Right forelimb (tissue), 1 donor: ENCODE measurements at places on chromosomes 6 and 20.

DNA sequence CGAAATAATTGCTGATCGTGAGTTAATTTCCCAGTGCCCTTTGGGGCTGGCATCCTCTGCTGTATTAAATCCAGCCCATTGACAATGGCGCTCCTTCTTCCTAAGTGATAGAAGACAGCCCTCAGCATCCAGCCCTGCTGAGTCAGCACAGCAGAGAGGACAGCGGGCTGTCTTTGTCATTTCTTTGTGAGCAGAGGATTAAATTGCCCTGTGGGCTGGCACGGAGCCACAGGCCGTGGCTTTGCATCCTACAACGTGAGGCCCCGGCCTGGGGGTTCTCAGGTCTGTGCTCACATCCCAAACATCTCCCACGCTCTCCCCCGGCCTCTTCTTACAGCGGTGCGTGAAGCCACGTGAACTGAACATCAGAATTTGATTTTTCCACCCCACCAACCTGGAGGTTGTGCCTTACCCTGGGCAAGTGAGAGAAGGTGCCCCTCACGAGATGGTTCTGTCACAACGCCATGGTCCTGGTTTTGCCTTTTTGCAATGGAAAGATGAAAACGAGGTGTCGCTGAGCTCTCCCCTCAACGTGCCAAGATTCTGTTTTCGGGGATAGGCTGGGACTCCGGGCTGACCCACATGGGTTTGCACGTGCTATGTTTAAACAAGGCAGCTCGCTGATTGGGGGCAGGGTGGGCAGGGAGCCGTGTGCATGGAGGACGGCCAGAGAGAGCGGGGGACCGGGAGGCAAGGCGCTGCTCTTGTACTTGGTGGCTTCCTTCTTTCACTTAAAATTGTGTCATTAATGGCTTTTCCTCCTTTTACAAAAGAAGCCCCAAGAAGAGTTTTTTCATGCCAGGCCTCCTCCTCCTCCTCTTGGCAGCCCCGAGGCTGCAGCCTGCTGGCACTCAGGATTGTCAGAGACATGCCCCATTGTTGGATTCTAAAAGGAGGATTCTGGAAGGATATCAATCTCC is 19.5 kb downstream of the CDH4 start:
- no peak for DNase-seq

DNA sequence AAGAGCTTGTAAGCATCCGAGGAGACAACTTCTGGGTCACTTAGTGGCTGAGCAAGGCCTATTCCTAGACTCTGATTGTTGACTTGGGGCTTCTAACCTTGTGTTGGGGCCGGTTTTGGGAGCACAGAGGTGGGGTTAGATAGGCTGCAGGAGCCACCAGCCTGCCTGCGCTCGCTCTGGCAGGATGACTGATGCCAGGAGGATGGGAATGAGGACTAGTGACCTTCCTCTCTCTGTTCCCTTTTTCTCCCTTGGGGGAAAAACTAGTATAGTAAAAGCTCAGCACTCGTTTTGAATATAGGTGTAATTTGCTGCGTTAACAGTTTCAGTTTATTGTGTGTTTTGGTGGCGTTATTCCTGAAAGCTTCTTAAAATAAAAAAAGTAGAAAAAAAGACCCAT is 141.5 kb downstream of the ARID1B start:
- DNase-seq = no peak

- DNase-seq = no peak
Measured at GRCh38 chr6:83879746-83880145, 20.3 kb downstream of the CYB5R4 start.

DNA sequence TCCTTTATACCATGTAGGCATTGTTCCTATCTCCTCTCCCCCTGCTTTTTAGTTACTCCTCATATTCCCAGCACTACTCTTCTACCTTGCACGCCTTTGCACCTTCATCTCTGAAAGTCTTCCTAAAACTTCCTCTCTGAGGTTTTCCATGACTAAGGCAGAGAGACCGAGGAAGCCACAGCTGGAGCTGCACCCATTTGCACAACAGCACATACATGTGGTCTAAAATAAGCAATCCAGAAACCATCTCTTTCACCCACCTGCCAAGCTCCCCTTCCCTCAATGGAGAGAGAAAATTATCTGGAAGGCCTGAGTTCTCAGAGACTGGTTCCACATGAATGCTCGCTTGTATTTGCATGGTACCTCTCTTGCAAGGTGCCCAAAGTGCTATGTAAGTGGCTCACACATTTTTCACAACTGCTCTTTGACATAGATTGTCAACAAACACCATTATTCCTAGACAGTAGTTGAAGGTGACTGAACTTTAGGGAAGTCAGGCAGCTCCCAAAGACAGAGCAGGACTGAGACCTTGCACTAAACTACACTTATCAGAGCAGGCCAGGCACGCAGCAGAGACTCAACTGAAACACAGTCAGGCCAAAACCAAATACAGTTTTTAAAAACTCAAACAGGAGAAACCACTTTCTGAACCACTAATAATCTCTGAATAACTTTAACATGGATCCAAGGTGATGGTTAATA is 313.2 kb downstream of the TFAP2A start:
- DNase-seq = no peak

- DNase-seq = no peak
Measured at GRCh38 chr6:13846841-13847240, 32.5 kb upstream of the MCUR1 start.

DNA sequence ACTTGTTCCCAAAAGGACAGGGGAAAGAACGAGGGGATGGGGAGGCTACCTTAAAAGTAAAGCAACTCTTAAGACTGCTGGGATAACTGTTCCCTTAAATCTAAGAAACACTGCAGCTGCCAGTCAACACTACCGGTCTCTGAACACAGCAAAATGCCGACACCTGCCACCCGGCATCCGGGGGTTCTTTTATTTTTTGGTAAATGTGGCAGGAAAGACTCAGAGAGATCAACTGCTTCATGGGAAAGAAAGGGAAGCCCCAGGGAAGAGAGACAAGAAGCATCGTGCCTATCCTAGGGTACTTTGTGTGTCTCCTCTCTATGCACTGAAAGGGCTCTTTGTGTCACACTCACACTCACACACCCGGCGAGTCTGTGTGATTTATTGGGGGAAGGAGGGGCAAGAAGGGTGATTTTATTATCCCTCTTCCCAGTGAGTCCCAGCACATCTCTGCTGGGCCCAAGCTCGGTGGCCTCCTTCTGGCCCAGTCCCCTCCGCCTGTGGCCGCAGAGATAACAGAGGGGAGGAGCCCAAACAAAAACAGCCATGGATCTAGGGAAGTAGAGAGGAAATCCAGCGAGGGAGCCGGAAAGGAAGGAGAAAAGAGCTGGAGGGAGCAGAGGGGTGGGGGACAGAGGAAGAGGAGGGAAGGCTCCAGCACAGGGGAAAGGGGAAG is 1.4 kb downstream of the FYN start:
- no peak for DNase-seq

DNA sequence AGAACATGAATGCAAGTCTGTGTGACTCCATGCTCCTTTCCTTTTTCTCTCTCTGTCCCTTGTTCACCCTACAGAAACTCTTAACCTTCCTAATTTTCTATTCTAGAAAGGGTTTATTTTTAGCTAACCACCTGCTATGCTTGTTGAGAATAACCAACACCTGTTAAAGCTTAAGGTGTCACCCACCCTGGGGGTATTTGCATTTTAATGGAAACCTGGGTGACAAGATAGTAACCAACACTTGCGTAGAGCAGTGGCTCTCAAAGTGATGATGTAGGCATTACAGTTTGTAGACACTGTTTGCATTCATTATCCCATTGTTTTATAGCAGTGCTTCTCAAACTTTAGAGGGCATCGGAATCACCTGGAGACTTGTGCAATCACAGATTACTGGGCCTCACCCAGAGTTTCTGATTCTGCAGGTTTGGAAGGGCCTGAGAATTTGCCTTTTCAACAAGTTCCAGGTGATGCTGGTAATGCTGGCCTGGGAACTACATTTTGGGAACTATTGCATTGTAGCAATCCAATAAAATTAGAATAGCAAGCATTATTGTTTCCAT is 114.4 kb upstream of the ARMC2 start:
- no peak for DNase-seq

DNA sequence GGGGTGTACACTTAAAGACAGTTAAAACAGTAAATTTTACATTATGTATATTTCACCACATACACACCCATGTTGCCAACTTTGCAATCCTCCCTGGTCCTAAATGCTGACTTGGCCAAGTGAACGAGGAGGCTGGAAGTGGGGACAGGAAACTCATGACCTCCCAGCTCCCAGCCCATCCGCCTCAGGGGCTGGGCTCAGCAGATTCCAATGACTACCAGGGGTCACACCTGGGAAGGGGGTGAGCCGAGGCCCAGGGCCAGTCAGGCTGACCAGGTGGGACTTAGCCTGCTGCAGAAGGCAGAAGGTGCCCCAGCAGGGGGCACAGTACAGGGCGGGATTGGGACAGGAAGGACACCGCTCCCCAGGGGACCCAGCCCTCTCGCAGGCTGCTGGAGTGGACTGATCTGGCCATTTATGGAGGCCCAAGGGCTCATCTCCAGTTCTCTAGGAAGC is 2.4 kb downstream of the SIGLEC1 start:
- peak; percentile 34 for DNase-seq

DNA sequence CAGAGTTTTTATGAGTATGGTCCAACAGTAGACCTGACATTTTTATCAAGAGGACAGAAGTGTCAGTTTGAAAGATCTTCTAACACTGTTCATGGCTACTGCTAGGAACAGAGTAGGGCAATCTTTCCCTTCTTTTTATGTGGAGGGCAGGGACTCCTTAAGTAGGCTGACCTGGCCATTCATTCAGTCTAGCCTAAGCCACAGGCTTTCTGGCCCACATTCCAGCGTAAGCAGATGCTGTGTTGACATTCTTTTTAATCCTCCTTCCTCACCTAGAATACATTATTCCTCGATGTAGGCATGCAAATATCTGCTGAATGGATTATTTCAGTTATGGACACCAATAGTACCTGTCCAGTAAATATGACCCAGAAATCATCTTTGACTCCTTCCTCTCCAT is 188.3 kb downstream of the ATXN1 start:
- no peak for DNase-seq

DNA sequence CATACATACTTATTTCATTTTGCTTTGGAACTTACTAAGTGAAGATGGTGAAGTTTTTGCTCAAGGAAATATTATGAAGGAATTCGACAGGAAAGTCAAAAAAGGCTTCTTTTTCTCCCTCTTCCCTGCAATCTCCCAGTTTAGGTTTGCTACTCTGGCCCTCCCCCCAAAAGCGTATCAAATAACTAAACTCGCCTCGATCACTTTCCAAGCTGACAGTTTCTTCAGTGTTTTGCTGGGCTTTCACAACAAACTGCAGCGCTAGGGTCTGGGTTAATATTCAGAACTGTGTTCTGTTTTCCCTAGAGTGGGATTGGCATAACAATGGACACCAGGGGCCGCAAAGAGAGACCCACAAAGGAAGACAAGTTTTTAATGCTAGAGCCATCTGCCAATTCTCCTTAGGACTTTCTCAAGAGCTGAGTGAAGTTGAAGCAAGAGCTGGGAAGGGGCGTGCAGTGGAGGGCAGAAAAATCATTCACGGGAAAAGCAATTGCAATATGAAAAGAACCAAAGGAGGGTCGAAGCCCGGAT is 57.8 kb downstream of the ATP9A start:
- DNase-seq = no peak

DNA sequence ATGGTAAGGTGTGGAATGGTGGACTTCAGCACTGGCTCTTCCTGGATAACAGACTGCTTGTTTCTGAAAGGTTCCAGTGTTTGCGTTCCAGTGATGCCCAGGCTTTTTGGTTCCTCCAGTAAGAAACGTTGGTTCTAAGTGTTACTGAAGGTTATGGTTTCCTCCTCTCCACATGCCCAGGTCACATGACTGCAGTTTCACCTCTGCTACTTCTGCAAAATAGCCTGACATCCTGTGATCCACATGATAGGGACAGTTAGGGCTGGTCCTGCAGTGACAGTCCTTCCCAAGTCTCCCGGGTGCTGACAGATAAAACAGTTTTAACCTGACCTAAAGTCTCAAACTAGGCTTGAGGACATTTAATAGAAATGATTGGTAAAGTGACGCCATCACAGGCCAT is 132.2 kb upstream of the CST7 start:
- no peak for DNase-seq

DNA sequence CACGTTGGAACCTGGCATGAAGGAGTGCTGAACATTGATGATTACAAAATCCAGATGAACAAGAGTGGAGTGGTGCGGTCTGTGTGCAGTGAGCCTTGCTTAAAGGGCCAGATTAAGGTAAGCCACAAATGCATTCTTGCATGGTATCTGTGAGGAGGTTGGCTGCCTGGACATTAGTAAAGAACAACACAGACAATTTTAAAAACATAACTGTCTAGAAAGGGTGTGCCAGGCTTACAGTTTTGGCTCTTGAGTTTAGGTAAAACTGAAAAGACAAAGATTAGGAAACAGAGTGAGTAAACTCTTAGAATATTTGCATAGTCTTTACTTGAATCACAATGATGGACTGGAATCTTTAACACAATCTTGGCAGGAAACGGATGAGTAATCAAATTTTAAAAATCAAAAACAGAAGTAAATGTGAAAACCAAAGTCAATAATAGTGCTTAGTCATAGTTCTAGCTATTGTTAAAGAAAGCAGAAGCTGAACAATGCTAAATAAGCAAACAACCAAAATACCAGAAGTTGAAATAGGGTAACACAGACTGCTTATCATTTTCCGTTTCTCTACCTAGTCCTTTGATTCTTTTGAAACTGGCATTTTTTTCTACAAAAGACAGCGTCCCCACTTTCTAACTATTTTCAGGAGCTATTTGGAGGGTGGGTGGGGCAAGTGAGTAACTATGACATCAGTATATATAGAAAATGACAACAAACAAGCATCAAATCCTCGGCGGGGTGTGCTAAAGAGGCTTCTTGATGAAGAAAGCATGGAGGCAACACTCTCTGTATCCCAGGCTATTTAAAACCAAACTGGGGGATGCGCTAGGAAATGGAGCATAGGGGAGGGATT is 185.8 kb upstream of the RAB32 start:
- DNase-seq = no peak

DNA sequence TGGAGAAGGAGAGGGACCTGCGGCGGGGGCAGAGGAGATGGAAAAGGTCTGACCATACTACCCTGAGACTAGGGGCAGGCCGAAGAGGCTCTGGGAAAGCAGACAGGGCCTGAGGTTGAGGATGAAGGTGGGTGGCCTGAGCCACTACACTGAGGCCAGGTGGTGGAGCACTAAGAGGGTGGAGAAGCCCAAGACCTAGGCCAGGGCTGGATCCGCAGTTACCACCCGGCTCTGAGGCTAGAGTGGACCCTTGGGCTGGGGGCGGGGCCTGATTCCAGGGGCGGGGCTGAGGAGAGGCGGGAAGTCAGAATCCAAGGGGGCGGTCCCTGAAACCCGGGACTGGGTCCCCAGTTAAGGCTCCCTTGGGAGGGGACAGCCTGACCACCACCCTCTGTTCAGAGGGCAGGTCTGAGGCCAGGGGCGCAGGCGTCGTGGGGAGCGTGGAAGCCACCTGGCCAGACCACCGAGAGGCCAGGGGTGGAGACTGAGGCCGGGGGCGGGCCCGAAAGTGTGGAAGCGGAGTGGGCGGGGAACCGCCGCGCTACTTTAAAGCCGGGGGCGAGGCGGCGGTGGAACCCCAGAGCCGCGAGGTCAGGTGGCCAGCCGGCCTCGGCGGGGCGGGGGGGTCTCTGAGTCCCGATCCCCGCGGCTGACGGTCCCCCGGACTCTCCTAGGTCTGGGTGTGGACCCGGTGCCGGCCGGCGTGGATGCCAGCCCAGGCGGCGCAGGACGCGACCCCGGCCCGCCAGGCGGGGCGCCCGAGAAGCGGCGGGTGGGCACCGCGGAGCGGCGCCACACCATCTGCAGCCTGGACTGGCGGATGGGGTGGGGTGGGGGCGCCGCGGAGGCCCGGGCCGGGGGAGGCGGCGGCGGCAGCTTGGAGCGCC is 8.3 kb downstream of the CCM2L start:
- DNase-seq = peak; percentile 62
